ENCODE measurements at places on chromosomes 5 and 9.

GRCh38 chr5:83473346-83474160 is 2.0 kb downstream of the VCAN start:
- DNase-seq: peak; percentile 13

DNA sequence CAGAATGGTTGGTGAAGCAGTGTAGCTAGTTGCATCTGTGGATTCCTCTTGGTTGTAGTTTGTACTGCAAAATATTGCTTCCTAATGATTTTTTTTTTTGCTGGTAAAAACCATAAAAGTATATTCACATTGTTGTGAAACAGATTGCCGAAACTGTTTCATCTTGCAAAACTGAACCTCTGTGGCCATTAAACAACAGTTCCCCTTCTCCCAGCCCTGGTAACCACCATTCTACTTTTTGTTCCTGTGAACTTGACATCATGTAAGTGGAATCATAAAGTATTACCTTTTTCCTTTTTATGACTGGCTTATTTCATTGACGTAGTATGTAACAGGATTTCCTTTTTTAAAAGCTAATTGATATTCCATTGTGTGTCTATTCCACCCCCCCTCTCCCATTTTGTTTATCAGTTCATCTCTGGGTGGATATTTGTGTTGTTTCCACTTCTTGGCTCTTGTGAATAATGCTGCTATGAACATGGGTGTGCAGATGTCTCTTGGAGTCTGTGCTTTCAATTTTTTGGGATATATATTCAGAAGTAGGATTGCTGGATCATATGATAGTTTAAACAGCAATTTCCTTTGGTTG is 11.8 kb downstream of the SUB1 start:
- no peak for DNase-seq

DNA sequence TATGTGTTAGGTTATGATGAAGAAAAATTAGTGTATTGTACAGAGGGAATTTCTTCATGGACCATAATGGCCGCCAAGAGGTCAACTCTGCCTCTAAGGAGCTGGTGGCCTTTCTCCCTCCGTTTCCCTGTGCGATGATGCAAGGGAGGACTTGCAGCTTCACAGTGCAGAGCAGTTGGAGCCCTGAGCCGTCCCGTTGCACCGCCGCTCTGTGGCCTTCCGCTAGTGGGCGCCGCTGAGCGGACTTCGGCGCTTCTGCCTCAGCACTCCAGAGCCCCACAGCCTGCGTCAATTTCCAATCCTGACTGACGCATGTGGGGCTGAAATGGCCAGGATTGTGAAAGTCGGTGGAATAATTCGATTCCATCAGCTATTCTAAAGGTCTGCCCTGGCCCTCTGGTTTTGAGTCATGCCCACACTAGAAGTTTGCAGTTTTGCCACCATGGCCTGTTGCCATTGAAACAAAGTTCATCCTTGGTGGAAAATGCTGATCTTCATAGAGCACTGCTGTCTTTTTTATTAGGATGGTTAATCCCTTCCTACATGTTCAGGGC is 22.7 kb upstream of the LECT2 start:
- peak; percentile 27 for DNase-seq

DNA sequence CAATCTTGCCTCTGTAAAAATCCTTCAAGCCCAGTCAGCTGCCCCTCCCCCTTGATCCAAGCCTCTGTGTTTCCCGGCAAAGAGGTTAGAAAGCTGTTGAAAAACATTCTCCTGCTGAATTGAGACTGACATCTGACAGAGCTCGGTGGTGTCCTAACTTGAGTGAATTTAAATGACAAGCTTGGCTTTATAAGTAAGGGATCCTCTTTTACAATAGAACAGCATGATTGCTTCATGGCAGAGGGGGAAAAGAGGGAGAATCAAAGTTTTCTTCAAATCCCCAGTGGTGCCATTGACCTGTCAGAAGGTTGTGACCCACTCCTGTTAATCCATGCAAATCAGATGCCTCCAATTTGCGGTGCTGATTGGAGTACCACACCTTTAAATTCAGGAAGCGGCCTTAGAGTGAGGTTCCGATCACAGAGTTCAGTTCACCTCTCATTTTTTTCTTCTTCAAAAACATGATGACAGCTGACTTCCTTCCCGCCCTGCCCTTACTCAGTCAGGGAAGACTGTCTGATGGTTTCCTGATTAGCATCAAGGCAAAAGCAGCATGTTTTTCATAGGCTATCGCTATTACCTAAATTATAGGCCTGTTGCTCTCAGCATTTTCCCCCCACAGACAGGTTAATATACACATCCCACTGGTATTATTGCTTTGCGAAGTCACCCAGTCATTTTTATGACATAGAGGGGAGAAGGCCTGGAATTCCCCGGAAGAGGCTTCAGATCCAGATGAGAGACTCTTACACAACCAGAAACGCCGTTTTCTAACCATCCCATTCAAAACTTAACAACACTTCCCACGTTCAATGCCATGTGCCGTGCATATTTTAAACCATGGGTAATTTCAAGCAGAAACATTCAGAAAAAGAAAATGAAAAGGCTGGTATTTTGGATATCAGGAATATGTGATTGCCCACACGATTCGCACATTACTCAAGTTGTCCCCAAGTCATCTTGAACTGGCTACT is 141.4 kb downstream of the EBF1 start:
- no peak for DNase-seq

GRCh38 chr9:37029304-37029775 is 4.7 kb downstream of the PAX5 start:
- no peak for DNase-seq

GRCh38 chr5:1959725-1960581 is 77.2 kb upstream of the IRX4 start:
- DNase-seq: no peak

- no peak for DNase-seq
Measured at GRCh38 chr9:22278426-22278825, 168.2 kb upstream of the DMRTA1 start.

DNA sequence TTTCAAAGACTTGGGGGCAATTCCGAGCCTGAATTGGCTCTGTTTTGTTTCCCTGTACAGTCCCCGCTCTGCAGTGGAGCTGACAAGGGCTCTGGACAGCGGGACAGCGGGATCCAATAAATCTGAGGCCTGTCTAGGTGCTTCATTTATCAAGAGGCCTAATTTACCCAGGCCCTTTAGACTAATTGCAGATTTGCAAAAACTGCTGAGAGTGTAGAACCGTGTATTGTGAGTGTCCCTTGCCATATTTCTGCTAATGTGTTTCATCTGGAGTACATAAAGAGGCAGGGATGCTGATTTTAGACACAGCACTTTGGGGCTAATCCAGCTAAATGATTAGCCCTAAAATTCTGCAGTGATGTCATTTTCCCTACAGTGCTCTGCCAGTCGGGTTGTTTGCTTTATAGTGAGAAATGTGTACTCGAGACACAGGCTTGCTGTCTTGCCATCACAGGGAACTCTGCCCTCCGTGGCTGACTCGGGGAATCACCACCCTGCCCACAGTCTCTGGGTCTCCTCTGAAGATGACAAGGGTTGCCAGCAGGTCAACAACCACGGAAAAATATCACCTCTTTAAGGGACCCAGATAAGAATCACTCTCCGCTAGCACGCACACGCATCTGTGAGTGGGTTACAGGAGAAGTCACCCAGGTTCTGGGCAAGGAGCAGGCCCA is 592.0 kb downstream of the BNC2 start:
- no peak for DNase-seq

DNA sequence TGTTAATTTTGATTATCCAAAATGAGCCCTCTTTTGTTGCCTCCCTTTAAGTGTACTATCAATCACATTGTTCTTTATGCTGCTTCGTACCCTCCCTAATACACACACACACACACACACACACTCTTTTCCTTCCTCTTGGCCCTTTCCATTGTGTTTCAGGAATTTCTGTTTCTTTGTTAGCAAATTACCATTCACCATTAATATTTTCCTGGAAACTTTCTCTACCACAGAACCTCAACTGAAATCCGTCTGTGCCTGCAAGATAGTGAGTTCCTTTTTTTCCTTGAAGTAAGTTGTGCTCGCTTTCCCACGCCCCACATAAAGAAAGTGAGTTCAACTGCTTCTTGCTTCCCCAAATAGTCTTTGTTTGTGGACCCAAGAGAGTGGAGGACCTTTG is 61.8 kb downstream of the SMIM15 start:
- DNase-seq: no peak

DNA sequence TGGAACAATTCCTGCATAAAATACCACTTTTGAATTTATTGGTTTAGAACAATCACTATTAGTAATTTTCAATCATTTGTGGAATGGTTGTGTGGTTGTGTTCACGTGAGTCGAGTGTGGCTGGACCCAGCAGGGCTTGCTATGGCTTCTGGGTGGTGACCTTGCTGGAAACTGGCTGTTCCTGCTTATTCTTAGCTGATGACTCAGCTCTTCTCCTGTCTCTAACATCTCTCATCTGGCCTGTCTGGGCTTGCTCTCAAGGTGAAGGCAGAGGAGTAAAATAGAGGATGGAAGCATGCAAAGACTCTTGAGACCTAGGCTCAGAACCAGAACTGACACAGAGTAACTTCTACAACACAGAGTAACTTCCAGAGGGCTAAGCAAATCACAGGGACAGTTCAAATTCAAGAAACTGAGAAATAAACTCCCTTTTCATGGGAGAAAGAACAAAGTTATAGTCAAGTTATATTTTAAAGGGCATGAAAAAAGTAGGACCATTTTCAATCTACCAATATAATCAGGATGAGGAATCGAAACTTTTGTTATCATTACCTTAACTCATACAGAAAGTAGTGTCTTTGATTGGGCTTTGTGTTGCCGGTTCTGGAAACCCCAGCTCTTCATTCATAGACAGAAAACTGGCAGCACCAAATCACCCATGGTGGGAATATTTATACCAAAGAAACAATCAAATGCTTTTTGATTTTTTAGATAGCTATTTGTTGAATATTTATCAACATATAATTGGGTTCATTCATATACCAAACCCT is 665.1 kb downstream of the CDH18 start:
- no peak for DNase-seq

GRCh38 chr9:108468364-108468763 is 387.4 kb downstream of the ACTL7B start:
- no peak for DNase-seq

- no peak for DNase-seq
Measured at GRCh38 chr5:173984218-173984617, 4.8 kb upstream of the C5orf47 start.

DNA sequence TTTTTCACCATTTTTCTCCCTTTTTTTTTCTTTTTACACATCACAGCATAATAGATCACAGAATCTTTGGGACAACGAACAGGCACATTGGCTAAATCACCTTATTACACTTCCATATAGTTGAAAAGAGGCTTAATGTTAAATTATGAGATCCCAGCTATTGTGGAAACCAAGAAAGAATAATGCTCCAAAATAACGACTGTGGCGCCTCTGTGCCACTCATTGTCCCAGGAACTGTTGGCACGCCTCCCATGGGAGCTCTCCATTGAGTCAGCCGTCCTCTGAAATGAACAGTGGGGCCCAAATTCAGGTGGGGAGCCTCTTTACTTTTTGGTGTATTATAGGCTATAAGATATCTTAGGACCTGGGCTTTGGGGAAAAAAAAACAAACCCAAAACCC is 82.2 kb upstream of the NFIB start:
- no peak for DNase-seq

- no peak for DNase-seq
Measured at GRCh38 chr9:131072871-131073237, 23.5 kb upstream of the AIF1L start.

- no peak for DNase-seq
Measured at GRCh38 chr9:71812385-71812784, 44.1 kb upstream of the CEMIP2 start.

DNA sequence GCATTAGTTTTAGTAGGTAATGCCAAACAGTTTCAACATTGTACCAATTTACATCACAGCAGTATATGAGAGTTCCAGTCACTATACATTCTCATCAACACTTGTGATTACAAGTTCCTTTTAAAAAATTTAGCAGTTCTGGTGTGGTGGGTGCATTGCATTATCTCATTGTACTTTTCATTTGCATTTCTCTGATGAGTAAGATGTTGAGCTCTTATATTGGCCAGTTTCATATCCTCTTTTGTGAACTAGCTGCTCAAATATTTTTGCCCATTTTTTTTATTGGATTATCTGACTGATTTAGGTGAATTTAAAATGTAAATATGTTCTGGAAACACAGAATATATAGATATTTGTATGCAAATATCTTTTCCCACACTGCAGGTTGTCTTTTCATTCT is 160.9 kb upstream of the NR3C1 start:
- DNase-seq: no peak

DNA sequence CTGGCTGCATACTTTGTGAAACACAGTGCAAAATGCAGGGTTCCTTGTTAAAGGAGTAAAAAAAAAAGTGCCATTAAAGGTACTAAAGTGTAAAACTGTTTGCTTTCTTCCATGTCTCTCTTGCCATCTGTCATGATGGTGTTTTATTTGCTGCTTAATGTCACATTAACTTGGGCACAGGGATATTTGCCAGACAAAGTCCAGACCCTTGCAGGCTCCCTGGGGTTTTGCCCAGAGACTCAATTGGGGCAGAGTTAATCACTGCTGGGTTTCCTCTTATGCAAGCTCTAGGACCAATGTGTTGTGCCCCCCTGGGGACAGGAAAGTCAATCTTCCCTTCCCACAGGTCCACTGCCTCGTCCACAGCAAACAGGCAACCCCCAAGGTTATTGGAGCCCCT is 274.3 kb upstream of the SGCD start:
- no peak for DNase-seq

GRCh38 chr9:132141948-132142594 is 19.8 kb upstream of the NTNG2 start:
- no peak for DNase-seq

- DNase-seq: no peak
Measured at GRCh38 chr9:134644725-134645606, 3.4 kb downstream of the COL5A1 start.

DNA sequence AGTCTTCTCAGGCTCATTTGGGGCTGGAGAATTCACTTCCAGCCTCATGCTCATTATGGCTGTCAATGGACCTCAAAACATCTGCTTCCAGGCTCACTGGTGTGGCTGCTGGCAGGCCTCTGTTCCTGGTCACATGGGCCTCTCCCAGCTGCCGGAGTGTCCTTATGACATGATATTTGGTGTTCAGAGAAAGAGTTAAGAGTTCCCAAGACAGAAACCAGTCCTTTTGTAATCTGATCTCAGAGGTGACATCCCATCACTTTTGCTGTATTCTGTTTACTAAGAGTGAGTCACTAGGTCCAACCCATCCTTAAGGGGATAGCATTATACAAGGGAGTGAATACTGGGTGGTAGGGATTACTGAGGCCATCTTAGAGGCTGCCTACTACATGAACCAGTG is 104.6 kb downstream of the CACNA1B start:
- DNase-seq: no peak

DNA sequence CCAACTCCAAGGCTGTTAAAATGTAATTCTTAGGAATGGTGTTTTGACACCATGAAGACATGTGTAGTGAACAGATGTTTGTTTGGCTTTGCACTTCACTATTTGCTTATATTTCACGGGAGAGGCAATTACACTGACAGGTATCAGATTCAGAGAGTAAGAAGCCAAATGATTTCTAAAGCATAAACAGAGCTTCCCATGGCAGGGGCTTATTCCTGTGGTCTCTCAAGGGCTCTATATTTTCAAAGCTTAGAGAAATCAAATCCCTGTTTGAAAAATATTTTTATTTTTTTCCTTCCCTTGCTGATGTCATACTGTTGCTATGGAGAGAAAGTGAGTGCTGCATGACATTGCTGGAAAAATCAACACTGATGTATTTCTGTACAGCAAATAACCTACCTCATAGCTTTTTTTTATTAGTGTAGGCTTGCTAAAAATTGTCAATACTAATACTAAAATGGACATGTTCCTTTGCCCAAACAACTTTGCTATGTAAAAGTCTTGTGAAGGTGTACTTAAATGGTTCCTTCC is 161.4 kb downstream of the GIN1 start:
- DNase-seq: no peak

All from stimulated activated CD4-positive, alpha-beta T cell treated with anti-CD3 and anti-CD28 coated beads, Interleukin-4, amount 100 ng/mL, for 4 hours (primary cell).